Activated CD4-positive, alpha-beta memory T cell treated with anti-CD3 and anti-CD28 coated beads for 36 hours (primary cell): ENCODE measurements at places on chromosomes 1 and 21. TPM values are rescaled to one million over a fixed set of nuclear protein-coding genes. Genes with fewer than 3 reads are reported as not detected.

DNA sequence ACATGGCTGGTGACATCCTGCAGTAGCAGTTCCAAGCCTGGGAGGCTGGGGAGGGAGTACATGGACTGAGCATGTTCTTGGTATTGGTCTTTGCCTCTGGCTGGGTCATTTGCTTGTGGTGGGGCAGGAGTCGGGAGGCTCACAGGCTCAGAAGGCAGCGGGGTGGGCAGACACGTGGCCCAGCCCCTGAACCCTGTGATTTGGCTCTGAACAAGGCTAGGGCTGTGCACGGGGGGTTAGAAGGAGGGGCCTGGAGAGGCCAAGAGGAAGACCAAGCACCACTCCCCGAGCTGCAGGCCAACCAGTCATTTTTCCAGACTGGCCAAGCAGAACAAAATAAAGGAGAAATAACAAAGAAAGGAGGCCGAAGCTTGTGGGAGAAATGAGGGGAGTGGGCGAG lies 9.7 kb upstream of the PRELP start:
- no peak for DNase-seq

GRCh38 chr1:207850621-207851407 lies 60.1 kb downstream of the CD34 start:
- no peak for DNase-seq

GRCh38 chr1:63319046-63320021 lies 3.0 kb upstream of the FOXD3 start:
- DNase-seq: no peak

DNA sequence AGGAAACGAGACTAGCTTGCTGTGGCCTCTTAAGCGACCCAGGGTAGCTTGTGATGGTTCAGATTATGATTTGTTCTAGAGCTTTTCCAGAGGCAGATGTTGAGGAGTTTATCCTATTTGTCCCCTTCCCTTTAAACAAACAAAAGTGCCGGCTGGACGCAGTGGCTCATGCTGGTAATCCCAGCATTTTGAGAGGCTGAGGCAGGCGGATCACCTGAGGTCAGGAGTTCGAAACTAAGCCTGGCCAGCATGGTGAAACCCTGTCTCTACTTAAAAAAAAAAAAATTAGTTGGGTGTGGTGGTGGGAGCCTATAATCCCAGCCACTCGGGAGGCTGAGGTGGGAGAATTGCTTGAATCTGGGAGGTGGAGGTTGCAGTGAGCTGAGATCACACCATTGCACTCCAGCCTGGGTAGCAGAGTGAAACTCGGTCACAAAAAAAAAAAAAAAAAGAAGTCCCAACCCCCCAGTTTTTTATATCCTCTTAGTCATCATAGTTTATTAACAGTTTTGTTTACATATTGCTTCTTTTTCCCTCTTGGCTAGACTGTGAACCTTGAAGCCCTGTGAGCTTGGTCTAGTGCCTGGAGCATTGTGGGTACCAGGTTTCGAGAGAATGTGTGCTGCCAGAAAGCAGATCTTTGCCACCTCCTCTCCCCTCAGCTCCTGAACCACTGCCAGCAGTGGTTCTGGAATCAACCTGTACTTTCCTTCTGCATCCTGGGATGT lies 29.8 kb downstream of the MAPKAPK2 start:
- DNase-seq: no peak

DNA sequence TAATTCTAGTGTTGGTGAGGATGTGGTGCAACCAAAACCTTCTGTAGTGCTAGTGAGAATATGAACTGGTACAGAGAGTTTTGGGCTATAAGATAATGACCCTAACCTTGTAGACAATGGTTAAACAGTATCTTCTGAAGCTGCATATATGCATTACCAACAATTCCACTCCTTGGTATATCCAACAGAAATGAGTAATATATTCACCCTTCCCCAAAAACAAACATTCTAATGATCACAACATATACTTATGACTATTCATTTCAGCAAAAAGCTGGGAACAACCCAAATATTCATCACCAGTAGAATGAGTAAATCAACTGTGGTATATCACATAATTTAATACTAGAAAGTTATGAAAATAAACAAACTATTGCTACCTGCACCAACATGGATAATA lies 39.6 kb upstream of the DPYD start:
- no peak for DNase-seq

DNA sequence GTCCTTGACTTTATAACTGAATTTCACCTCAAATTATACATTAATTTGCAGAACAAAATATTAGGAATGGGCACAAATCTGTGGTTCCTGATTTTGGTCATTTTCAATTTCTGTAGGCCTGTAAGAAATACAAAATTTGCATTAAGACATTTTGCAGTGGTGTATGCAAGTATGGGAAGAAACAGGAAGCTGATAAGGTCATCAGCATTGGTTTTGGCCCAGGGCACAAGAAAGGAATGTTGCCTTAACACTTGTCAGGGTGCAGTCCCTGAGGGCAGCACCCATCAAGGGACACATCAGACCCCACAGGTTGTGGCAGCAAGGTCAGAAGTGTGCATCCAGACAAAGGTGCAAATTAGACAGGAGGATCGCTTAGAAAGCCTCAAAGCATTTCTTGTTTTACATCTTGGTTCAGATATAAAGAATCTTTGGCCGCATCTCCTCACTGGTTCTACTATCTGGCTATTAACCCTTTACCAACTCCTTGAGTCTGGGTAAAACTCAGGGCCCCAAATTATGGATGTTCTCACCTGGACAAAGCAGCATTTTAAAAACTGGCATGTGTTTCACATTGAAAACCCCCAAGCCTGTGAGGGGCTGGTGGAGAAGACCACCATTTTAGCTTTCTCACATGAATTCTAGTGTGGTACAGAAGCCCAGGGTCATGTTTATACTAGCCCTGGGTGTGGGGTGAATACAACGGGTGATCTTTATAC lies 182.4 kb downstream of the CDC7 start:
- DNase-seq: no peak

GRCh38 chr1:85296980-85297379 lies 20.5 kb upstream of the BCL10 start:
- no peak for DNase-seq

GRCh38 chr1:207331354-207332313 lies 10.2 kb downstream of the CD55 start:
- no peak for DNase-seq

- DNase-seq: peak; percentile 17
These were observed 24.9 kb upstream of the RGS8 start for GRCh38 chr1:182709225-182709764.

GRCh38 chr1:33841494-33841893 lies 22.4 kb upstream of the HMGB4 start:
- DNase-seq: no peak

- peak; percentile 61 for DNase-seq
These were observed 34.8 kb downstream of the CHAF1B start for GRCh38 chr21:36419996-36420395.

DNA sequence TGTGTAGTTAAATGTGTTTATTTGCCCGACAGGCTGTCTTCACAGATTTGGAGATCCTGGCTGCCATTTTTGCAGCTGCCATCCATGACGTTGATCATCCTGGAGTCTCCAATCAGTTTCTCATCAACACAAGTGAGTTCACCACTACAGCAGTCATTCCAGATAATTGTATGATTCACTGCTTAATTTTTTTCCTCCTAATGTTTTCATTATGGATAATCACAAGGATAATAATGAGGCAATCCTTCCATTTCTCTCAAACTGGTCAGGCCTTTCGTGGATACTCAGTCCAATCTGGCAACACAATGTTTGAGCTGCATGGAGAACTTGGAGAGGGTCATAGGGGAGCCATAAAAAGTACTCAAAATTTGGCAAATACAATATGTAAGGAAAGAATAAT lies 168.3 kb upstream of the SGIP1 start:
- DNase-seq: no peak

DNA sequence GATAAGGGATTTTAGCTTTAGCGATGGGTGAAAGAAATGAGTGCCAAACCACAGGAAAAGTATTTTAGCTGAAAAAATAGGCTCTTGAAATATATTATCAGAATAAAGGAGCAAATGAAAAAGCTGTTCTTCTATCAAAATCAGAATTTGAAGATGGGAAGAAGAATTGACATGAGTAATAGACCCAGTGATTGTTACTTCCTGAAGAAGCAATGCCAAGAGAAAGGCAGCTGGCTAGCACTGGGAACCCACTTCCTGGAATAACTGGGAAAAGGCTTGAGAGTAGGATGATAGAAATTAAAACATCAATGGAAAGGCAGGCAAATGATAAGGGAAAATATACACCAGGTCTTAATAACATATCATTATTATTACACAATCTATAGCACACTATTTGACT lies 29.9 kb upstream of the LYPLAL1 start:
- no peak for DNase-seq

DNA sequence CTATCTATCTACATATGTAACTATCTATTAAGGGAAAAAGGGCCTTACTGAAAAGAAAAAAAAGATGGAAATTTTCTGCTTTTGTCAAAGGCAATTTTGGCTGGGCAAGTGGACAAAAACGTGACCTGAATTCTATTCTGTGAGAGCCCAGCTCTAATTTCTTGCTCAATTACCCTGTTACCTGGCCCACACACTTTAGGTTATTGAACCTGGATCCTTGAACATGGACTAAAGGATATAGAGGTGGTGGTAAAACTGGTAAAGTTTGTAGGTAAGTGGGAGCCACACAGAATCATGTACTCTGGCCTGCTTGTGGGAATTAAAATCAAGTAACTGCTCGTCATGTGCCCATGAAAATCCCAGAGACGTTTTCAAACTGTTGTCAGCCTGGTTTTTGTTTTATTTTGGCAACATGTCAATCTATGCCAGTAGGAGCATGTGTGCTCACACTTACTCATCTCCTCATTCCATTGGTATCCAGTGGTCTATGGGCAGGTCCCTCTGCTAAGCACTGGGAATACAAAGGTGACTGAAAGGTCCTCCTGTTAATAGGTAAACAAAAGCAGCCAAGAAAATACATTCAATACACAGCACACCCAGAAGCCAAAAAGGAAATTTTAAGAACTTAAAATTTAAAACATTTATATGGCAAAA lies 113.7 kb upstream of the WARS2 start:
- DNase-seq: no peak

DNA sequence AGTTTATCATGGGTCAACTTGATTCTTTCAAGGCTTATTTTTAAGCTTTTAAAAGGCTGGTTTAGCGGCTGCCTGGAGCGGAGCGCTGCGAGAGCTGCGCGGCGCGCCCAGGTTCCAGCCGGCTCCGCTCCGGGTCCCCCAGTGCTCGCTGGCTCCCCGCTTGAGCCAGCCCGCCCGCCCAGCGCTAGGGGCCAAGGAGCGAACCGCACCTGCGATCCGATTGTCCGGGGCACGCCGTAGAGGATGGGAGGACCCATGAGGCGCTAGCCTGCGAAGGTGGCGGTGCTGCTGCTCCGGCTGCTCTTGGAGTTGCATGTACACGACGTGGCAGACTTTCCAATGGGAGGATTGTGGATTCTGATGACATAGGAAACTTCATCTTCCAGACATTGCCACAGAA lies 9.9 kb upstream of the CFHR4 start:
- no peak for DNase-seq

DNA sequence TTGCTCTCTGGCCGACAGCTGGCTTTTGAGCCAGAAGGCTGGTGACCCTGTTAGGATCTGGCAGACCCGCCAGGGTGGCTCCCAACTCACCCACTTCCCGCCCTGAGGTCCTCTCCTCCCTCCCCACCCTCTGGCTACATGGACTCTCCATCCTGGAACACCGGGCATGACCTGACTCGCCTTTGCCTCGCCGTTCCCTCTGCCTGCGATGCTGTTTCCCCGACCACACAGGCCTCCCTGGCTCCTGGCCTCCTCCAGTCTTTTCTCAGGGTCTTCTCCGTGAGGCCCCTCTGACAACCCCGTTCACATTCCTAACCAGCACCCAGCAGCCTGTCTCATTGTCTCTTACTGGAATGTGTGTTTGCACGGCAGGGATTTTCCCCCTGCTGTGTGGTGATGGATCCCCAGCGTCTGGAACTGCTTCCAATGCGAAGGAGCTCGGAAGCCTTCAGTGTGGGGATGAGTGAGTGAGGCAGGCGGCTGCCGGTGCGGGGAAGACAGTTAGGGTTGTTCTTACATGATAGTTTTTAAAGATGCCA lies 46.0 kb upstream of the POFUT2 start:
- no peak for DNase-seq

GRCh38 chr1:160030657-160031364 lies 979 bp downstream of the PIGM start:
- peak; percentile 44 for DNase-seq

DNA sequence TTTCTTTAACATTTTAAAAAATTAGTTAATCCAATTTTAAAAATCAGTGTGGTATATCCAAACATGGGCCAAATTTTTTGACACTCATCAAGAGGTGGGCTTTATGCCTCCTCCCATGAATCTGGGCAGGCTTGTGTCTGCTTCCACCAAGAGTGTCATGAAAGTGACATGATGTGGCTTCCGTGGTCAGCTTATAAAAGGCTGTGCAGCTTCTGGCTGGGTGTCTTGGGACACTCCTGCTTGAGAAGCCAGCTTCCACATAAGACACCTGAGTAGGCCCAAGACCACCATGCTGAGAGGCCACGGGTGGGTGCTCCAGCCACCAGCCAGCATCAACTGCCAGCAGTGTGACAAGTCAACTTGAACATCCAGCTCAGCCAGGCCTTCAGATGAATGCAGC lies 74.3 kb upstream of the RUNX3 start:
- no peak for DNase-seq

DNA sequence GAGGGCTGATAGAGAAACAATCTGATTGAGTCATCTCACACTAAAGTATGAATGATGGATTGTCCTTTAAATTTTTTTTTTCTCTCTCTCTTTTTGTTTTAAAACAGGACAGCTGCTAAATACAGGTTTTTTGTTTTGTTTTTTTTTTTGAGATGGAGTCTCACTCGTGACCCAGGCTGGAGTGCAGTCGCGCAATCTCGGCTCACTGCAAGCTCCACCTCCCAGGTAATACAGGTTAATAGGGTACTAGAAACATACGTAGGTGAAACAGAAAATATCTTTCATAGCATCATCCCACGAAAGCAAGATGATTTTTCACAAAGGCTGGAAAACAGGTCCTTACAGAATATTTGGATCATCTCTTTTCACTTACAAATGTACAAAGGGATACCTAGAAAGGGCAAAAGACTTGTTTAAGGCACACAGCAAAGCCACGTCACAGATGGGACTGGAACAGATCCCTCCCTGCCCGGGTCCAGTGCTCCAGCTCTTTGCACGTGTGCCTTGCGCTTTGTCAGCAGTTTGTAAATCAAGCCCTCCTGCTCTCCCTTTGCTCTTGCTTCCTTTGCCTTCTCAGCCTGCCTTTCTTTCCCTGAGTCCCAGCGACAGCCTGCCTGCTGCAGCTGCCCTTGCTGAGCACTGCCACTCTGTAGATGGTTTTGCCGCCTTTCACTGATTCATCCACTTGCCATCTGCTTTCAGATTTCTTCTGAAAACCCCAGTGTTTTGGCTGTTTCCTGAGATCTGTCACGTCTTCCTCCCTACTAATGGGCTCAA lies 171.3 kb upstream of the BEND5 start:
- no peak for DNase-seq

- DNase-seq: no peak
These were observed 261 bp upstream of the CCDC24 start for GRCh38 chr1:43991200-43991475.

GRCh38 chr1:20530306-20530705 lies 22.1 kb upstream of the FAM43B start:
- DNase-seq: no peak

GRCh38 chr1:164953098-164953497 lies 394.1 kb downstream of the PBX1 start:
- DNase-seq: no peak

GRCh38 chr21:16086936-16087335 lies 357.2 kb downstream of the USP25 start:
- DNase-seq: no peak

GRCh38 chr1:202639500-202639899 lies 70.8 kb downstream of the SYT2 start:
- DNase-seq: no peak

Gene PLEKHA6
- 0.80 TPM for total RNA-seq

Gene PRAMEF1
- not detected for total RNA-seq

Gene SH3BGR
- total RNA-seq: 3.1 TPM

Gene AMY1B
- total RNA-seq: not detected

Gene LRRC71
- total RNA-seq: not detected

Gene PTPN22
- total RNA-seq: 45.2 TPM
